ENCODE measurements at places on chromosomes 13 and 19.

- no peak for DNase-seq
Measured at GRCh38 chr13:110423689-110424302, 116.7 kb downstream of the COL4A2 start.

DNA sequence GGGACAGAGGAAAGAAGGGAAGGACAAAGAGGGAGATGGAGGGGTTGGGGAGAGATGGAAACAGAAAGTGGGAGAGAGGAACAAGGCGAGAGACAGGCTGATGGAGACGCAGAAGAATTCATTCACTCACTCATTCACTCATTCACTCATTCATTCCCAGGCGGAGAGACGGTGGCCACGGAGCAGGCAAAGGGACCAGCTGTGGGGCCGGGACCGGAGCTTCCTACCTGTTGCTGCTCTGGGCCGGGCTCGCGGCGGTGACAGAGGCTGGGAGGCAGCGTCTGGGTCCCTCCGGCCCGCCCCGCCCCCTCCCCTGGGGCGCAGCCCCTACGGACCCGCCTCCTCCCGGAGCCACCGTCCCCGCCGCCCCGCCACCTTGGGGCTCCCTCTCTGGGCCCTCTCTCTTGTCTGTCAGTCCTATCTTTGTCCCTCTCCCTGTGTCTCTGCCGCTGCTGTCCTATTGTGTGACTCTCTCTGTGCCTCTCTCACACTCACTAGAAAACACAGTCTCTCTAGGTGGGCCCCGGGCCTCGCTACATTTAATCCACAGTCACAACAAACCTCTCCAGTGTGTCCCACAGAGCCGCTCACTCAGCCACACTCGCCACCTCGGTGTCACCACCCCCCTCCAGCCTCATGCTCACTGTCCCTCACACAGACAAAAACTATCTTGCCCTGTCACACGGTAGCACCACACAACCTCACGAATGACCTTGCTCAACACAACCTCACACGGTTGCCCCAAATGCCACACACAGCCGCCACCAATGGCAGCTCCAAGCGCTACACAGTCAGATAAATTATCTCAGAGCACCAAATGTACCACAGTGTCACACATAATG, at the start of gene GNG8:
TSS of gene GNG8 (minus strand) at position 283 of the 842 bp plus-strand sequence. CDS start 1,520 bp downstream, outside the sequence.
- no peak for DNase-seq

DNA sequence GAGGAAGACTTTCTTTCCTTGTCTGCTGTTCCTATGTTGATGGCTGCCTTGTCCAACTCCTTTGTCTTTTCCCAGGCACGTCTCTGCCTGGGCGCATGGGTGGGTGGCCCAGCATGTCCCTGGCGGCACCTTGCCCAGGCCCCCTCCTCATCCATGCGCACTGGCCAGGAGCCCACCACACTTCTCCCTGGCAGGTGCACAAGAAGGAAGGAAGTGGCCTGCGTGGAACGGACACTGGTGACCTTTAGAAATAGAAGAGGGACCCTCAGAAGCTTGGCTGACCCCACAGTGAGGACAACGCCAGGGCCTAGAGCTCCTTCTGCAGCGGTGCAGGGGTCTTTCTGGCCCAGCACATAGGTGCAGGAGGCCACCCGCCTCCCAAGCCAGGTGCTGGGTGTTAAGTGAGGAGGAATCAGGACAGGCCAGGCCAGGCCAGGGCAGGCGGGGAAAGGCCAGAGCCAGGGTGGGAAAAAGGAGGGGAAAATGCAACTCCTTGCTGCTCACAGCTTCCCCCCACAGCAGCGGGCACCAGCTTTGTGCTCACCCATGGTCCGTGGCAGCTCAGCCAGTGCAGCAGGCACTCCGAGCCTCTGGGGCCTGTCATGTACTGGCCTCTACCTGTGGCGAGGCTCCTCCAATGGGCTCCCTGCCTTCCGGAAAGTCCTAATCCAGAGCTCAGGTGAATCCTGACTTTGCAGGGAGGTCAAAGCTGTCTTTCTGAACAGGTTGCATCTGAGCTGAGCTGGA, 104.0 kb downstream of the SOX1 start:
- DNase-seq, result no peak

- no peak for DNase-seq
Measured at GRCh38 chr13:52158629-52159158, 703 bp downstream of the NEK3 start.

- no peak for DNase-seq
Measured at GRCh38 chr13:61415058-61415721, 459 bp downstream of the PCDH20 start.

- no peak for DNase-seq
Measured at GRCh38 chr19:40283414-40284250, 1.5 kb downstream of the AKT2 start.

GRCh38 chr19:10921910-10922637, 6.4 kb downstream of the YIPF2 start:
- no peak for DNase-seq

GRCh38 chr13:48831248-48831647, 144.5 kb upstream of the FNDC3A start:
- no peak for DNase-seq

- DNase-seq, result no peak
Measured at GRCh38 chr13:105638426-105638825, 897.0 kb downstream of the EFNB2 start.
